ENCODE measurements at places on chromosomes 7 and 10.

DNA sequence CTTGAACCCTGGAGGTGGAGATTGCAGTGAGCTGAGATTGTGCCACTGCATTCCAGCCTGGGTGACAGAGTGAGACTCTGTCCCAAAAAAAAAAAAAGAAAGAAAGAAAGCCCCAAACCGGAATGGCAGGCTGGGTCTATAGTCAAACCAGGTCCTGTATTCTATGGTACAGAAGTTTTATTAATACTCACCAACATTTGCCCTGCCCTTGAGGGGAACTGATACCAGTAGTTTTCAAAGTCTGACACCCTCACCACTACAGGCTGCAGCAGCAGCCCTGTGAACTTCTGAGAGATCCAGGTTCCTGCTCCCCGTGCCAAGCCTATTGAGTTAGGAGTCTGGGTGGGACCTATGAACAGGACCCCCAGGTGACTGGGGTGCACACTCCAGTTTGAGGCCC is 80.6 kb downstream of the RGS10 start:
- DNase-seq: no peak

DNA sequence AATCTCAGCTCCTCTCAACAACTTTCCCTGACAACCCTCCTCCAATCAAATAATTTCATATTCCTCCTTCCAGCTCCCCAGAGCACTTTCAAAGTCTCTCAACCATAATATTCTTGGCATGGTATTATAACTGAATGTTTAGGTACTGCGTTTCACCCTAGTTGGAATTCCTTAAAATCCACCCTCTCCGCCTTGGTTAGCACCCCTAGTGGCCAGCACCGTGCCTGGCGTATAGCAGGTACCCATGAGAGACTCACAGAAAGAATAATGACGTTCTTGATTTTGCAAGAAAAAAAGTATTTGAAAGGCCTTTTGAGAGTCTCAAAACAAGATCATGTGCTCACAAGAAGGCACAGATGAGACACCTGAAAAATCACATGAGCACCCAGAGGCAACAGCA is 50.9 kb downstream of the GLI3 start:
- DNase-seq: peak; percentile 21

GRCh38 chr10:110918643-110919348 is at the start of gene BBIP1:
BBIP1 (minus strand) TSS chr10:110919180; CDS start chr10:110918157, 1,023 bp downstream.
- DNase-seq: no peak

DNA sequence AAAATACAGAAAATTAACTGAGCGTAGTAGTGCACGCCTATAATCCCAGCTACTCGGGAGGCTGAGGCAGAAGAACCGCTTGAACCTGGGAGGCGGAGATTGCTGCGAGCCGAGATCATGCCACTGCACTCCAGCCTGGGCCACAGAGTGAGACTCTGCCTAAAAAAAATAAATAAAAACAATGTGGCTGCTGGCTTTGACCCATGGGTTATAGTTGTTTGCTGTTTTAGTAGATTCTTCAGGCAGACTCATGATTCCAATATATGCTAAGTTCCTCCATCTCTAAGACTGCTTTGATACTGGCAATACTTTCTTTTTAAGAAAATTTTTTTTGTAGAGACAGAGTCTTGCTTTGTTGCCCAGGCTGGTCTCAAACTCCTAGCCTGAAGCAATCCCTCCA is 8.4 kb downstream of the OLAH start:
- DNase-seq: no peak

DNA sequence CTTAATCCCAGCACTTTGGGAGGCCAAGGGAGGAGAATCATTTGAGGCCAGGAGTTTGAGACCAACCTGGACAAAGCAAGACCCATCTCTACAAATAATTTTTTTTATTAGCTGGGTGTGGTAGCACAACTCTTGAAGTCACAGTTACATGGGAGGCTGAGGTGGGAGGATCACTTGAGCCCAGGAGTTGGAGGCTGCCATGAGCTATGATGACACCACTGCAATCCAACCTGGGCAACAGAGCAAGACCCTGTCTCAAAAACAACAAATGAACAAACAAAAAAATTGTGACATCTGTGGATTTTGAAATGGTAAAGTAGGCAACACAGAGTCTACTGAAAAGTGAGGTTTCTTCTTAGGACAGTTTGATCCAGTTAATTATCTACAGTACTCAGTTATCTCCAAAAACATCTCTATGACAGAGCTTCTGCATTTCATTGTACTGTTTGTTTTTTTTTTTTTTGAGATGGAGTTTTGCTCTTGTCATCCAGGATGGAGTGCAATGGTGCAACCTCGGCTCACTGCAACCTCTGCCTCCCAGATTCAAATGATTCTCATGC is 3.3 kb upstream of the ANKRD61 start:
- no peak for DNase-seq

Data from HAP-1 (cell line).